ENCODE measurements at places on chromosomes 11 and 22.
A peak's percentile ranks its signal among the peaks of the same experiment; 100 is the strongest.

- ATAC-seq = no peak
These were observed 971.4 kb downstream of the DLG2 start for GRCh38 chr11:84655712-84656111.

DNA sequence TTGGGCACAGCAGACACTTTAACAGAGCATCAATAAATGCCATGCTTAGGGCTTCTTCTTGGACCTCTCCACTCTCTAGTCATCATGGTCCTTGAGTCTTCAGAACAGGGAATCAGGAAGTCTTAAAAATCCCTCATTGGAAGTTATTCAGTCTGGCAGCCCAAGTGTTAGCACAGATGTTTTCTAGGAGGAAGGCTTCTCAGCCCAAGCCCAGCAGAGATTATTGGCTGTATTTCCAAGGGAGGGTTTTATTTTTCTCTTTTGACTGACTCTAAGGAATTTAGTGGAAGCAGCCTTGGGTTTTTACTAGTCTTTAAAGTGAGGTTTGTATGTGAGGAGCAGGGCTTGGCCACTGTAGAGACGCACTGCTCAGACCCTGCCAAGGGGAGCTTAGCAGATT, 41.9 kb downstream of the CEP164 start:
- ATAC-seq = no peak

- ATAC-seq = no peak
These were observed 69.3 kb downstream of the CEP164 start for GRCh38 chr11:117396970-117397369.

- ATAC-seq = no peak
These were observed 14.8 kb upstream of the EMID1 start for GRCh38 chr22:29190918-29191317.

DNA sequence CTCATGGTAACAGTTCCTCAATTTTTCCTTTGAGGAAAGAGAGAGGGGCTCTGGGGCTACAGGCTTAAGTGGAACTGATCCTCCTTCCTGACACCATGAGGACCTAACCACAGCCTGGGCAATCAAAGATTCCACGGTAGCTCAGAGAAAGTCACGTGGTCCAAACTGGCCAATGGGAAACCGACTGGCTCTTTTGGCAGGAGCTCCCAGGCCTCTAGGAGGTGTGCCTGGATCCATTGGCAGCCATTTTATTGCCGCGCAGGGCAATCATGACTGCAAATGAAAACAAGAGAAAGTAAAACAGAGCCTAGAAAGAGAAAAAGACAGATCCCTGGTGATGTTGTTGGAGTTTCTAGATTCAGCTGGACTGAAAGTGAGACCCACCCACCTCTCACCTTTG, 27.3 kb upstream of the ASPHD2 start:
- no peak for ATAC-seq

- ATAC-seq = no peak
These were observed 13.2 kb upstream of the OR4C12 start for GRCh38 chr11:49995565-49995964.

DNA sequence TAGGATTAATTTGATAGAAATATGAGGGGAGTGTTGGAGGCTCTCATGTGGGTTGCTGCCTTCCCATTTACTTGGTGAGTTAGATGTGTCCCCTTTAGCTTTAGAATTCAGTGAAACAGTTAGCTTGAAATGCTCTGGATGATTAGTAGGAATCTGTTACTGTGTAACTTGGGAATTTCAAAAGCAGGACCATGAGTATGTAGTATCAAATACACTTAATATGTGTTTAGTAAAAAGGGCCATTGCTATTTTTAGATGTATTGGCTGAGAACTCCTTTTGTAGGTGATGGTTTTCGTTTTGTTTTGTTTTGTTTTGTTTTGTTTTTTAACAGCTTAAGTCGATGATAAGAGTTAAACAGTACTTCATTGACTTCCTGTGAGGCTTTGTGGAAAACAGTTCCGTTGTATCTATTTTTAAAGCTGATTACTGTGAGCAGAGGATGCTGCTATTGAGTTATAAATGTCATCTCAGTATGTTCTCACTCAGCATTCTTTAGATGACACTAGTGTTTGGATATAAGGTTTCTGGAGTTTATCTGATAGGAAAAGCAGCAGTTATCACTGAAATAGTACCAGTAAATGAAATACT, 53.5 kb downstream of the MCAM start:
- no peak for ATAC-seq

- ATAC-seq = no peak
These were observed 142.4 kb downstream of the KIF18A start for GRCh38 chr11:27965559-27965958.

- ATAC-seq = no peak
These were observed 18.8 kb upstream of the MGAT3 start for GRCh38 chr22:39437791-39438704.

GRCh38 chr22:41521126-41521525, 23.1 kb downstream of the POLR3H start:
- no peak for ATAC-seq

DNA sequence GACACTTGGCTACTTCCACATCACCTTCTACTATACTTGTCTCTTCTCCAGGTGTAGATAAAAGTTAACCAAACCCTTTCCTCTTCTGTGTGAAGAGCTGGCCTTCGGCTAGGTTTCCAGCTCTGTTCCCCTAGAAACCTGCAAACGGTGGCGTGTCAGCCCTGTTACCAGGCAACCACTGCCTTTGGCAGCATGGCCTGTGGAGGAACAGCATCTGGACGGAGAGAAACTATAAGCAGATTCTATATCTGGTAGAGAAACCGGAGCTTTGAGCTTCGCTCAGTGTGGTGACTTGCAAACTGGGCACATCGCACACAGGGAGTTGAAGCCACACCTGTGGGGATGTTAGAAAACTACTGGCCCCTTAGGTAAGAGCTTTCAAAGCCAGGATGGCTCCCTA, 35.9 kb downstream of the ARAP1 start:
- no peak for ATAC-seq

DNA sequence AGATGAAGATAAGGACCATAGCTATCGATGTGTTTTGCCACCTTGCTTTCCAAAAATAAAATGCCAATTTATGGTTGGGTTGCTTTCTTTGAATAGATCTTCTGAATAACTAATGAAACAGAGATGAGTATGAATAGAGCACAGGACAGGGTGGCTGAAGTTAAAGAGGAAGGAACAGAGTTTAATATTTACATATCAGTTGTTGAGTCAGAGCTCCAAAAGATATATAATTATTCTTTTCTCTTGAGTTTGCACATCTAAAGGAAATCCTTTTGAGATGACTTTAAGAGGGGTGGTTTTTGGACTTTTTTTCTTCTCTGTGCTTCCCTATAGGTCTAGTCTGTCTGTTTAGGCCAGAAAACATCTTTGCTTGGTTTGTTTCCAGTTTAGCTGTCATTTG, 115.2 kb downstream of the DDX10 start:
- ATAC-seq = no peak

- no peak for ATAC-seq
These were observed 211.8 kb downstream of the TENM4 start for GRCh38 chr11:79229047-79229446.

DNA sequence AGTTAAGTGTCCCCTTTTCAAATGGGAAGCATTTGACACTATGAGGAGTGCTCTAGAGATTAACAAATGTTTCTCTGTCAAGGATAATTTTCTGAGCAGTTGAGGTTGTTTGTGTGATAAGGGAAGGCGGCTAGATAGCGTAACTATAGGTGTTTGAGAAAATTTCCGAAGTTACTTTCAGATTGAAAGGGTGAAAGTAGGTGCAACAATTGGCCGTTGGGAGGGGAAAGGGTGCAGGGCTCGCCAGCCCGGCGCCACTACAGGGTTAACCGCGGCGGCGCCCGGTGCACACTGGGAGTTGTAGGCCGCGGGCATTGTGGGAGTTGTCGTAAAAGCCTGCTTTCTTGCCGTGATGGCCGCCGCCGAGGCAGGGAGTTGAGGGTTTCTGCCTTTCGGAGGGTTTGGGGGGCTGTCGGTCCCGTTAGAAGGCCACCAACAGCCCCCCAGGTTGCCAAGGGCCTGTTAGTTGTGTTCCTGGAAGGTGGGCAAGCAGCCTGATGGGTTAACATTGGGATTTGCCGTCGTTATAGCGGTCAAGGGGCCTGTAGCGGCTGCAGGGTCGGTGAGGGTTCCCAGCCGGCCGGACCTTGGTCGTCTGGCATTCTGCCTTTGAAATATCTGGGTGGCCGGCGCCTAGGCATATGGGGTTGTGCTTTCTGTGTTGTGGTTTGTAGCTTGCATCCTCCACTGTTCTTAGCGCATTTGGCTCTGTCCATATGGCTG, 36.5 kb upstream of the HSD17B12 start:
- peak; percentile 100 for ATAC-seq

DNA sequence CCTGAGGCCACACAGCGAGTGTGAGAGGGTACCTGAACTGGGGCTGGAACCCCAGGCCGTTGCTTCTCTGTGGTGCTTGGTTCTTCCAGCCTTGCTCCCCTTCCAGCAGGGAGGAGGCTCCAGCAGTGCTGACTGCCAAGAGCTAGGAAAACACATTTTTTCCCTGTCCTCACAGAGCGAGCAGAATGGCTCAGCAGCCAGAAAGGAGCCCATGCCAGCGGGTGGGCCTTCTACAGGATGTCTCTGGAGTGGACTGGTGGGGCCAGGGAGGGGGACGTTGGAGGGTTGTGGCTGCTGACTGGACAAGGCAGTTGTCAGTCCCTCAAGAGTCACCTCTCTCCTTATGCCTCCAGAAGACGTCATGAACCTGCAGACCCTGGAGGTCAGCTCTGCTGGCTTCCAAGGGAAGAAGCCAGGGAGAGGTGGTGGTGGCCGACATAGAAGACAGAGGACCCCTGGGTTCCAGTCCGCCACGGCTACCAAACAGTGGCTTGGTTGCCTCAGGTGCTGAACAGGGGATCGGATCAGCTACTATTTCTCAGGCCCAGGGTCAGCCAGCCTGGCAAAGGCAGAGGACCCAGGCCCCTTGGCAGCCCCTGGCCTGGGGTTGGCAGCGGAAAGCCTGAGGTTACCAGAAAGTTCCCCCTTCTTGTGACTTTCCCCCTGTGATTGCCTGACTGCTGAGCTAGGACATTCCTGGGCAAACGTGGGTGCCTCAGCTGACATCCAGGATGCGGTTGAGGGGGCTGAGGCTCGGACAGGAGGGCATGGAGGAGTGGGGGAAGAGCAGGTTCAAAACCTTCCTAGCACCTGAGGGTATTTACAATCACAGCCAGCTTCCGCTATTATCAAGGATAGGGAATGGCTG, 3.7 kb downstream of the MAFF start:
- ATAC-seq = no peak

- no peak for ATAC-seq
These were observed 86.3 kb upstream of the BLID start for GRCh38 chr11:122202161-122202950.

GRCh38 chr22:45579306-45579705, 76.6 kb downstream of the FBLN1 start:
- no peak for ATAC-seq

- ATAC-seq = no peak
These were observed 576 bp upstream of the SC5D start for GRCh38 chr11:121291896-121292494.

DNA sequence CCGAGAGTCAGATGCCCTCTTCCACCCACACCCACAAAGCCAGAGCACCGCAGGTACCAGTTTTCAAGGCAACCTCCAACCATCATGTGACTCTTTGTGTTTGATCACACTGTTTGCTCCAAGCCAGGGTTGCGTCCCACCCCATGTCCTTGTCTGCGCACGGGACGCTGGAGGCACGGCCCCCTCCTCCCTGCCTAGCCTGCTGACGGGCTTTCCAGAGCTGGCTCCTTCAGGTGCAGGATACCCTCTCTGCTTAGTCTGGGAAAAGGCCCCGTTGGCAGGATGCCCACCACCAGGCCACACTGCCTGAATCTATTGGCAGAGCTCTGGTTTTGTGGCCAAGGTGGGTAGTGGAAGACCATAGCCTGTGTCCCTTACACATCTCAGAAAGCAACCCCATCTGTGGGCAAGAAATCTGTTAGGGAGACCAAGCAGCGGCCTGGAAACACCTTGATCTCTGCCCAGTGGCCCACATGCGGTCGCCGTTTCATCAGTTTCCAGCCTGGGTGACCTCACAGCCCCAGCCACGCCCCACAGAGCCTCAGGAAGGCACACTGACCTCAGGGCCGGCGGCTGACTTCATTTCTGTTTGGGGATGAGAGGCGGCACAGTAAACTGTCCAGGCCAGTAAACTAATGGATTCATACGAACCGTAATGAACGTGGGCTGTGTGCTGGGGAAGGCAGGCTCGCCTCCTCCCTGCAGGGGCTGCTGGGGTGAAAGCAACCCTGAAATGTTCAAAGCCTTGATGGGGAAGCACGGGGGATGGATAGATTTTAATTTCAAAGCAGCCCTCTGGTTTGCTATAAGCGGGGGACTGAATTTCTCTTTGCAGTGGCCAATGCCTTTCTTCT, 25.8 kb downstream of the CDPF1 start:
- ATAC-seq = no peak

GRCh38 chr11:121446752-121447156, 5.4 kb upstream of the SORL1 start:
- no peak for ATAC-seq

- no peak for ATAC-seq
These were observed 16.0 kb downstream of the RRP8 start for GRCh38 chr11:6587360-6587953.

DNA sequence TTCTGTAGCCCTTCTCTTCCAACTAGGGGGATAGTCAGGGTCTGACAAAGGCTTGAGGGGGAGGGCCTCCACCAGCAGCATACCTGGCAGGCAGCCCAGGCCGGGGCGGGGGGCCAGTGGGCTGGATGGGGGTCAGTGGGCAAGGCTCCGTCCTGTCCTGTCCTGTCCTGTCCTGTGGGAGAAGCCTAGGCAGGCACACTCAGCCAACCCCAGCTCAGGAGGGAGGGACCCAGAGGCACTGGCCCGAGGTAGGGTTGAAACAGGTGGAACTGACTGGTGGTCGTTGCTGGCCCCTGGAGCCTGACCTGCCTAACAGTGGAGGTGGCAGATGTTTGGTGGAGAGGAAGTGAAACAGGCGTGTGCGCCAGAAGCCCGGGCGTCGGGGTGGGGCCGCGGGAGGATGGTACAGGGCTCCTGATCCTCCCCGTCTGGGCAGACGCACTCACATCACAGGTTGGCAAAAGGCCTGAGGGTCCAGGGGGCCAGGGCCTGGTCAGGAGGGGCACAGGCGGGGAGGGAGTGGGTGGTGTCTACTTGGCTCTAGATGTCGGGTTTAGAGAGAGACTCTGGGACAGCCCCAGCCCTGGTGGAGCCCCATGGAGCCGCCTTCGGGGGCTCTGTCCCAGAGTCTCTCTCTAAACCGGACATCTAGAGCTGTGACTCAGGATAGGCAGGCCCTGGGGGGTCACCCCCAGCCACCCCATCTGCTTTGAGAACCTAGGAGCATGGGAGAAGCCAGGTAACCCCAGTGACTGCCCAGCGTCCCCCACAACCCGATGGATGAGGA, 32.5 kb upstream of the GRAMD4 start:
- ATAC-seq = peak; percentile 31

GRCh38 chr11:110089617-110090282, 3.4 kb upstream of the ZC3H12C start:
- no peak for ATAC-seq

- ATAC-seq = no peak
These were observed 48.5 kb downstream of the OR4D9 start for GRCh38 chr11:59559886-59560285.

GRCh38 chr11:126194121-126194543, 17.3 kb downstream of the RPUSD4 start:
- no peak for ATAC-seq

All from activated CD4-positive, CD25-positive, alpha-beta regulatory T cell treated with anti-CD3 and anti-CD28 coated beads, Interleukin-2, amount 50 U/mL, for 24 hours (primary cell).